ENCODE measurements at places on chromosomes 5 and 9.

DNA sequence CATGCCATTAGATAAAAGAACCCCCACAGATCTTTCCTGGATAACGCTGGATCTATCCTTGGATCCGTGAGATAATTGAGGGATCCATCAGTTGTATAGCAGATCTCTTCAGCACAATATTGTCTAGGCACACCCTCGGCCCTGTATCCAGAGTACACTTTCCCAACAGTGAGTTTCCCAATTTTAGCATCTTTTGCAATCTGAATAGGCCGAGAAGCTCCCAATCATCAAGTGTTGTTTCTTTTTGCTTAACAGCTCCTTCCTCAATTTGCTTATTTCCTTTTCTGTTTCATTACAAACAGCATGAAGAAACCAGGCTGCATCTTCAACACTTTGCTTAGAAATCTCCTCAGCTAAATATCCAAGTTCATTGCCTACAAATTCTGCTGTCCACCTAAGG is 4.4 kb upstream of the SPTLC1 start:
- no peak for DNase-seq

DNA sequence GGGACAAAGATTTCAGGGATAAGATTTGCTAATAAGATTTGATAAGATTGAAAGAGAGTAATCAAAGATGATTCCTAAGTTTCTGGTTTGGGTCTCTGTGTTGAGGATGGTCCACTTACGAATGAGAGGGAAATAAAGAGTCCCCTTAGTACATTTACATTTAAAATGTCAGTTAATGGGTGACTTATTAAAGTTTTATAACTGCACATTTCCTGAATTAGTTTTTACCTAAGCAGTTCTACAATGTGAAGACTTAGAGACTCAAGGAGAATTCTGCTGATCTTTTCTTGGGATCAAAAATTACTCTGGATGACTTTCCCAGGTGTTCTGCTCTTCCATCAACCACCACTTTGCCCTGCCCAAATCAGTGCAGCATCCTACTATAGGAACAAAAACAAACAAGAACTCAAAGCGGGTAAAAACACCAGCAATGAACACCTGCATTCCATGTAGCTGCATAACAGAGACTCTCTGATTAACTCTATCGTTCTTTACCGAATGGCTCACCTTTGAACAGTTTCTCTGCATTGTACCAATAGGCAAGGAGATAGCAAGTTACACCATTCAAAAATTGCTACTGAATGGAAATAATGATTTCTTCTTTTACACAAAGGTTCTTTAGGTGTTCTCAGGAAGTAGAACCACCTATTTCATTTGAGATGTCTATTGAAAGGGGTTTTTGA is 65.3 kb downstream of the PRLR start:
- DNase-seq: no peak

GRCh38 chr9:134152022-134152448 is 12.3 kb downstream of the RNU6ATAC start:
- no peak for DNase-seq

GRCh38 chr5:106414342-106414741 is 1256.4 kb downstream of the EFNA5 start:
- no peak for DNase-seq

DNA sequence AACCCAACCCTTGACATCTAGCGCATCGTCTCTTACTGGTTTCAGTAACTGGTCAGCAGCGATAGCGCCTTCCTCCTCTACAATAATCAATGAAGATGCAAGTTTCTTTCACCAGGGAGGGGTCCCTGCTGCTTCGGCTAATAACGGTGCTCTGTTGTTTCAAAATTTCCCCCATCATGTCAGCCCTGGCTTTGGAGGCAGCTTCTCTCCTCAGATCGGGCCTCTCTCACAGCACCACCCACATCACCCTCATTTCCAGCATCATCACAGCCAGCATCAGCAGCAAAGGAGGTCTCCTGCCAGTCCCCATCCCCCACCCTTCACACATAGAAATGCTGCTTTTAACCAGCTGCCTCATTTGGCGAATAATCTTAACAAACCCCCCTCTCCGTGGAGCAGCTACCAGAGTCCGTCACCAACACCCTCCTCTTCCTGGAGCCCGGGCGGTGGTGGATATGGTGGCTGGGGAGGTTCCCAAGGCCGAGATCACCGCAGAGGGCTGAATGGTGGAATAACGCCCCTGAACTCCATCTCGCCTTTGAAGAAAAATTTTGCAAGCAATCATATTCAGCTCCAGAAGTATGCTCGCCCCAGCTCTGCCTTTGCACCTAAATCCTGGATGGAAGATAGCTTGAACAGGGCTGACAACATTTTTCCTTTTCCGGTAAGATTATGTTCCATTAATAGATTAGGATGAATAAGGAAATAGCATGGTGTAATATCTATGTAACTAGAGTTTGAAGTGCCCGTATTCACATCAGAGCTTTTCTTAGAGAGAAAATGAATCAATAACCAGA is 2.2 kb downstream of the CPEB4 start:
- no peak for DNase-seq

DNA sequence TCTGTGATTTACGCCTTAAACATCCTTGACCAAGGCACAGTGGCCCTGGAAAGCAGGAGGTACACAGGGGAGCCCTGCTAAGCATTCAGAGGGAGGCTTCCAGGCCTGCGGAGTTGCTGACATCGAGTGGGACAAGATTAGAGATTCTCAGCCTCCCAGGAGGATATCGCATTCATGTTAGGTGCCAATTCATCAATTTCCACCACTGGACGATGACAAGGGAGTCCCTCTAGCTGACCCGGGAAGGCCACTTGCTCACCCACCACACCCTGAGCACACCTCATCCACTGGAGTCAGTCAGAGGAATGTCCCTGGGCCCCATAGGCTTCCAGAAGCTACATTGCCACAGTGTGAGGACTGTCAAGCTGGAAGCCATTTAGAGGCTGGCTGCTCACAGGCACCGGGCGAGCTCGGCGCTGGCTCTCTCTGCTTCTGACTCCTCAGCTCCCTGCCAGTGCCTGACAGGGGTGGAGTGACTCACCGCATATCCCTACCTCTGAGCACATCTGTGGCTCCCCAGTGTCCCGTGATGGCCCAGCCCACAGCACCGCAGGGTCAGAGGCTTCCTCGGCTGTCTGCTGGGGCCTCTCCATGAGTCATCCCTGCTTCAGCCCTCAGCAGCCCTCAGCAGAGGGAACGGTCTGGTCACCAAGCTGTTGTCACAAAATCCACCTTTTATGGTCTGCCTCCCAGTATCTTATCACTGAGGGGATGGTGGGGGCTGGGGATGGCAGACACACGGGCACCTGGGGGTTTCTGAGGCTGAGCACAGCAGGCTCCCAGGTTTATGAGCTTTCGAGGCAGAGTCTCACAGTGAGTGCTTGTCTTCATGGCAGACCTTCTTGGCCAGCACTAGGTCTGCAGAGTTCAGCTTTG is 117.5 kb downstream of the ZNF608 start:
- peak; percentile 66 for DNase-seq

- DNase-seq: no peak
Measured at GRCh38 chr5:127513408-127513970, 4.0 kb upstream of the PRRC1 start.

DNA sequence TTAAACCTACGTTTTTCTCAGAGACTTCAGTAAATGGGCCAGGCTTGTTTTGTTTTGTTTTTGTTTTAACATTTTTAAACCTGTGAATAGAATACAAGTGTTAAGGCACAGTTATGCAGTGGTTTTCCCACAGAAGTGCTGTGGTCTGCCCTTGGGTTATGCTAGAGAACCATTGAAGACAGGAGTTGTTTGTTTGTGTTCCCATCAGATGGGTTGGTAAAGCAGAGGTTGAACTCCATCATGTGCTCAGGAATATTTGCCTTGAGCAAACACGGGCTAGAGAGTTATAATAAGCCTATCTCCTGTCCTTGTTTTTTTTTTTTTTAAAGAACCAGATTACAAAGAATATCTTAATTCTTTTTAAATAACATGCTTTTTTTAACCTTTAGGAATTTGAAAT is 28.5 kb downstream of the RHOBTB3 start:
- no peak for DNase-seq

- DNase-seq: no peak
Measured at GRCh38 chr5:79513308-79513703, 628 bp downstream of the HOMER1 start.

GRCh38 chr9:100700689-100701318 is 122.9 kb downstream of the CAVIN4 start:
- DNase-seq: peak; percentile 62

DNA sequence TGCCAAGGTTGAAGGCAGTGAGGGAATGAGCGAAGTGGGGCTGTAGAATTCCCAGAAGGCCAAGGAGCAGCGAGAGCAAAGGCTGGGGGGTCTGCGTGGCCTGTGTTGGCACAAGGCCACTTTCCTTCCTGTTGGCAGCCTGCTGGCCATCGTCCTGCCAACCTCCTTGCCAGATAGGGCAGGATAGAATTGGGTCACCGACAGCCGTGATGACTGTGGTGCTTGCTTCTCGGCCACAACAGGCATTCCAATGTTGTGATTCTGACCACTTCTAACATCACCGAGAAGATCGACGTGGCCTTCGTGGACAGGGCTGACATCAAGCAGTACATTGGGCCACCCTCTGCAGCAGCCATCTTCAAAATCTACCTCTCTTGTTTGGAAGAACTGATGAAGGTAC is 18.9 kb downstream of the TRIP13 start:
- peak; percentile 82 for DNase-seq

DNA sequence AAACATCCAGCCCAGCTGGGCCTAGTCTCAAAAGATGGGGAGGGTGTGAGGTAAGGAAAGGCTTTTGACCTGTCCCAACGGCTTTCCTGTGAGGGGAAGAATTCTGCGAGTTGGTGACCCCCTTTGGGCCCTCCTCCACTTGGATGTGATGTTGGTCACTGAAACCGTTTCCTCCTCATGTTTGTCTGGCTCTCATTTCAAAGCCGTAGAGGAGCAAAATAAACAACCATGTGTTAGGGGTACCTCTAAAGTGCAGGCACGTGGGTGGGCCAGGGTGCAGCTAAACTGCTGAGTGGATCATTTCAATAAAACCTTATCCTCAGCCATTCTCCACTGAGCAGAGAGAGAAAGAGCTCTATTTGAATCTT is 84.3 kb upstream of the MELK start:
- DNase-seq: peak; percentile 9

GRCh38 chr9:84781931-84782866 is 112.7 kb downstream of the NTRK2 start:
- no peak for DNase-seq

GRCh38 chr9:108410161-108410560 is 445.6 kb downstream of the ACTL7B start:
- DNase-seq: peak; percentile 19

DNA sequence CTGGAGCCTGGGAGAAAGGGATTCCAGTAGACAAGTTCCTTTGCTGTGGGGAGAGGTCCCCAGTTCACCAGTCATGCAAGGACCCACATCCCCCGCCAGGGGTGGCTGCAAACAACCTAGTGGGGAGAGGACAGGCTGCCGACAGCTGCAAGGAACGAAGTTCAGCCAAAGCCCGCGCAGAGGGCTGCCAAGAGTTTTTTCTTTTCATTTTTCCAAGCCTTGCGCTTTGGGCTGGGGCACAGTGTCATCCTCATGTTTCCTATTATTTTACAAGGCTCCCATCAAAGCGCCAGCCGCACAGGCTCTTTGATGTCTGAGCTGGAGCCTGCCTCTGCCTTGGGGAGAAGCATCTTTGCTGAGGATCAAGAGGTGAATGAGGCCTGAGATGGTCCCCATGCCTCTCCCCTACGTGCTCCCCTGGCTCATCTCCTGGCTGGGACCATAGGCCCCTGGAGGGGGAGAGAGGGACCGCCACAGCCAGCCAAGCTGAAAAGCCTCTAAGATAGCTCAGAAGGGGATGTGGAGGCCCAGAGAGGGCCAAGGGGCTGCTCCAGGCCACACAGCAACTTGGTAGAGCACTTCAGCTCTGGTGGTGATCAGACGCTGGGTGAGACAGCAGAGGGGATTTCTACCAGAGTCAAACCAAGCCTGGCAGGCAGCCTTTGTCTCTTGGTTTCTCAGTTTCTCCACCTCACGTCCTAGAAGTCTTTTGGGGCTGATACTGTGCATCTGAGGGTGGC is 50.4 kb upstream of the SYNPO start:
- DNase-seq: no peak

DNA sequence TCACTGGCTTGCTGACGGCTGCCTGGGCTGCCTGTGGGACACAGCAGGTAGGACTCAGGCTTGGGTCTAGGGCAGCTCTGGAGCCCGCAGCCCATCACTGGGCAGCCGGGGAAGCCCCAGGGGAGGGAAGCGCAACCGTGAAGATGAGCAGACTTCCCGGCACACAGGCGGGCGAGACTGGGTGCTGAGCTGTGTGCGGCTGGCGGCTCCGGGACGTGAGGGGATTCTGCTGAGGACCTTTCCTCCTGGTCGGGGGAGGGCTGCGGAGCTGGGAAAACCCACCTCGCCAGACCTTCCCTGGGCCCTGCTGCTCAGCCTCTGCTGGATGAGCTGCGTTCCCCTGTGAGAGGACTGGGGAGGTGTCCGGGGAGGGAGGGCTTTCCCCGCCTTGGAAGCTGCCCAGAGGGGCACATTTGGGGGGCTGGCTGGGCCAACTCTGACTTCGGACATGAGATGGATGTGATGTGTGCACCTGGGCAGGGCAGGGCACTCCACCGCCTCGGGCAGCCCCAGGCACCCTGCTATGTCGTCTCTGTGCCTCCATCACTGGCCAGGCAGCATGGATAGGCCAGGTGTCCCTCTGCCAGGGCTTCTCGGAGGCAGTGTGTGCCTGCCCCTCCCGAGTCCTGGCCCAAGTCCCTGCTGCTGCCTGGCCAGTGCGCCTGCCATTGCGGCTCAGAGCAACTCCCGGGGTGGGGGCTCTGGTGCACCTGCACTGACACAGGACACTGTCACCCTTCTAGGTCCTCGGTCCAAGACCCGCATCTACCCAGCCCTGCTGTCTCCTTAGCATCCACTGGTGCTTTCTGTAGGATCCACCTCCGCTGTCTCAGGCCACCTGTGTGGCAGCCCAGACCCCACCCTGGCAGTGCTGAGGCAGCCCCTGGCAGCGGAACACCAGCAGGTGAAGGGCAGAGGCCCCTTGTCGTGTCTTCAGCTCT is 66.4 kb downstream of the COL5A1 start:
- DNase-seq: no peak

GRCh38 chr5:138583984-138584637 is 8.9 kb upstream of the HSPA9 start:
- DNase-seq: no peak

GRCh38 chr5:83364312-83365299 is 106.9 kb upstream of the VCAN start:
- DNase-seq: no peak

GRCh38 chr5:10536931-10537579 is 26.8 kb upstream of the ANKRD33B start:
- no peak for DNase-seq

GRCh38 chr9:38361473-38361850 is 31.0 kb upstream of the ALDH1B1 start:
- no peak for DNase-seq

DNA sequence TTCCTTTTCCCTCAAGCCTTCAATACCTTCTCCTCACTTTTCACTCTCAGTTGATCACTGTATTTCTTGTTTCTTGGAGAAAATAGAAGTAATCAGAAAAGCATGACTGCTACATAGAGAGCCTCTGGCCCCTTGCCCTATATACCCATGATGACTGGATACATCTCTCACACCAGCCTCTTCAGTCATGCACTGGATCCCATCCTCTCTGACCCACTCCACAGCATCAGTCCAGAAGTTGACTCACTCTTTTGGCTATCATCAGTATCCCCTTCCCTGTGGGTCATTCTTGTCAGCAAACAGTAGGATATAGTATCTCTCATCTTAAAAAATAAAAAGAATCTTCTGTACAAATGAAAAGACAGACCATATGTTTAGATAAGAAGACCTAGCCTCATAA is 32.9 kb downstream of the PTCD2 start:
- peak; percentile 15 for DNase-seq

All from RKO (cell line).